NCI-H2029 (cell line): ENCODE measurements at places on chromosomes 16 and 17.

DNA sequence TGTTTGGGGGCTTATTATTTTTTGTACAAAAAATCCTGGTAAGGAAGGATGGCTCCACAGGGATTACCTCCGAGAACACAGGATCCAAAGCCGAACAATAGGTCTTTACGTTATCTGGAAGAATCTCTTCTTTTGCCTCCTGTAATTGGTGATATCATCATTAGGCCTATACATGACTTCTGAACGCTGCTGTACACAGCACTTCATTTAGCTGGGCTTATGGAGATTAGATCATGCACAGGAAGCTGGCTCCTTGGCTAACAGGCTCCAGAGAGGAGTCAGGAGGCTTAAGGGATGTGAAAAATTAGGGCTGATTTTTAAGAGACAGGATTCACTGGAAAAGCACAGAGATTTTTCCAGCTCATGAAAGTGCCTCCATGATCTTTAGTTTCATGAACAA lies 54.7 kb downstream of the TANGO6 start:
- DNase-seq, result no peak

- no peak for DNase-seq
Measured at GRCh38 chr17:38918129-38918913, 7.1 kb upstream of the LASP1NB start.

GRCh38 chr17:82781894-82782274 lies 30.0 kb downstream of the TBCD start:
- peak; percentile 58 for DNase-seq

GRCh38 chr16:10641953-10642949 lies 52.5 kb downstream of the TEKT5 start:
- DNase-seq, result no peak

GRCh38 chr16:65534121-65534528 lies 412.3 kb upstream of the CDH11 start:
- no peak for DNase-seq

DNA sequence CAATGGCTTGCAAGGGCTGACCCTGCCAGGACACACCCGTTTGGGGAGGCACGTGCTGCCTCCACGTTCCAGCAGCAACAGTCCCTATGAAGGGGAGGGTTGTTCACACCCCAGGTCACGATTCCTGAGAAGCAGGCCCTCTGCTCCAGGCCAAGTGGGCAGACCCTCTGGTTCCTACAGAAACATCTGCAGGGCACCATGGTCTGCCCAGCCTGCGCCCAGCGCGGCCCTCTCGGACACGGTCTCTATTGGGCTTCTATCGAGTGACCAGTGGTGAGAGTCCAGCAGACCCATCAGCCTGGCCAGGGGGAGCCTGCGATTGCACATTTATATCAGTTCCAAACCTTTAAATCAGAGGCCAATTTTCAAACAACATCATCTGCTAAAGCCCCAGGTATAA lies 128.3 kb downstream of the ZNF423 start:
- no peak for DNase-seq

DNA sequence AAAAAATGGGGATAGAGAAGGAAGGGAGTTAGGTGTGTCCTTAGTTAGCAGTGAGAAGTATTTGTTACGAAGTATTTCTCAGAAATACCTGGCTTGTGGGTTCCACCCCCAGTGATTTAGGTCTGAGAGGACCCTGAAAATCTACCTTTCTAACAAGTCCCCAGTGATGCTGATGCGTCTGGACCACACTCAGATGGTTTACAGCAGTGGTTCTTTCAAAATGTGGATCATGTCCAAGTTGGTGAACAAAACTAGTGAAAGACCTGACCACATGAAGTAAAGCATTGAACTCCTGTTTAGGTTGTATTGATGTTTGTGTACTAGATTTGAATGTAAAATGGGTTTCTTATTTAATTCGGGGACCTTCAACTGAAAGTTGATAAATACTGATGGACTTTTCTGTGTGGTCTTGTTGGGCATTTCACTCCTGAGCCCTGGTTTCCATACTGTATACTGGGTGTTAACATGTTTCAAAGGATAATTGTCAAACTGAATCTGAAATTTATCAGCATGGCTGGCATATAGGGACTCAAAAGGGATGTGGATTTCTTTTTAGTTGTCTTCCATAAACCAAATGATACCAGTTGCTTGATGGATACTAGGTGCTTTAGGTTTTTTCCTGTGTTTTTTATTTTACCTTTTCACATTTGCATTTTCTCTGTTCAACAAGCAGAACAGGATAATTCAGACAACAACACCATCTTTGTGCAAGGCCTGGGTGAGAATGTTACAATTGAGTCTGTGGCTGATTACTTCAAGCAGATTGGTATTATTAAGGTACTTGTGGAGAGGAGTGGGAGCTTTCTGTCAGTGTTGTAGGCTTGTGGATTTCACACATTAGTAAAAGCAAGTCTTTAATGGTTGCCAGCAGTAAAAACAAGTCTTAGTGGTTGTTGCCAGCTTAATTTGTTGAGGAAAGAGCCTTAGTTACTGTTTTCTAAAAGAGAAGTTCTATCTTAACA lies 8.8 kb downstream of the FUS start:
- no peak for DNase-seq

DNA sequence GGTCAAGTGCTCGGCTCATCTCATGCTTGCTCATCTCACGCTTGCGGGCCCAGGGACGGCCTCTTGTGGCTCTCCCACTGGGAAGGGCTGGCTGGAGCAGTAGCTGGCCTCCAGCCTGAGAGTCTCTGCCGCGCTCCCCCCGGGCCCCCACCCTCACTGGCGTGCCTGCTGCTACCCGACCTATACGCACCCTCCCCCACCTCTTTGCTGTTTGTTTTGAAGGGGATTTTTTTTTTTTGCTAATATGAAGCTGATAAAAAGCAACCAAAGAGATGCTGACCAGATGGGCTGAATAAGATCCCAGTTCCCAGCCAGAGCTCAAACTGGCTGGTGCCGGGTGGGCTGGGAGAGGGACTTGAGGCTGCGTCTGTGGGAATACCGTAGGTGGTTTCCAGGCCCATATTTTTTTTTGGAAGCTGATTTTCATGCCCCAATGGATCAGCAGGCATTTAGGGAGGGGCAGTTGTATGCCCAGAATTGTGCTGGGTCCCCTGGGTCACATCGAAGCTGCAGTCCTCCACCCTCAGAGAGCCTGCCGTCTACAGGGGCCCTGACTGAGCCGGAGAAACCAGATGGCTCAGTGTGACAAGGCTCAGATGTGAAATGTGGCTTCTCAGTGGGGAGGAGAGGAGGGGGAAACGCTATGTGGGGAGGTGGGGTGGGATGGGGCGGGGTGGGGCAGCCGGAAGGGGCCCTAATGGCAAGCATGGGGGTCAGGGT lies 115.0 kb downstream of the RAP1GAP2 start:
- DNase-seq, result no peak
